ENCODE measurements at places on chromosomes 4 and X. TPM values are rescaled to one million over a fixed set of nuclear protein-coding genes. Genes with fewer than 3 reads are reported as not detected.

KLHL13 gene
- total RNA-seq = 13.6 TPM

NAA11 gene
- total RNA-seq = not detected

MID2 gene
- total RNA-seq = 3.3 TPM

FOXR2 gene
- total RNA-seq = not detected

NSUN7 gene
- total RNA-seq = not detected

IL13RA1 gene
- 35.6 TPM for total RNA-seq

MBNL3 gene
- 1.1 TPM for total RNA-seq

CXorf38 gene
- 10.0 TPM for total RNA-seq

RBM47 gene
- total RNA-seq = 0.83 TPM

PDGFRA gene
- total RNA-seq = 157 TPM

UGT2B10 gene
- total RNA-seq = not detected
